ENCODE measurements at places on chromosomes 11 and 22.

DNA sequence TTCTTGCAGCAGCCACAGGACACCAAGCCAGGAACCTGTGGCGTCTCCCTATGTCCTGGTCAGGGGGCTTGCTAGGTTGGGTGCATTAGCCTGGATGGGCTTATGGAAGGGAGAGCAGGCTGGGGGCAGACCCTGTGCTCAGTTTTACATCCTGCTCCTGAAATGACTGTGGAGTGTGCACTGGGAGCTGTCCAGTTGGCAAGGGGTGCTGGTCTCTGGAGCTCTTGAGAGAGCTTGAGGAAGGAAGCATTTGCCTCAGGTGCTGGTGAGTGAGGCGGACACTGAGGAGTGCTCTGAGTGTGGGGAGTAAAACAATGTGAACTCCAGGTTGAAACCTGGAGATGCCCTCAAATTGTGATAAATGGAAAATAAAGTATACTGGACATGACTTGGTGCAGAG lies 3.4 kb downstream of the SCGB1D4 start:
- H3K27me3 ChIP-seq: no peaks in the 10 kb centered on the region
- H3K4me3 ChIP-seq: no peak overlapping the region
- DNase-seq: no peak
- no peak overlapping the region for H3K27ac ChIP-seq

- H3K27me3 ChIP-seq: no peaks in the 10 kb centered on the region
- H3K4me1 ChIP-seq: 0 out of 2 replicates have a peak, but pooled peaks cover 2% of the 10 kb centered on the region
- no peak overlapping the region for H3K4me3 ChIP-seq
- DNase-seq: no peak
- no peaks in the 10 kb centered on the region for H3K36me3 ChIP-seq
- H3K27ac ChIP-seq: no peak overlapping the region
Measured at GRCh38 chr11:76307396-76307795, 73.5 kb downstream of the THAP12 start.

DNA sequence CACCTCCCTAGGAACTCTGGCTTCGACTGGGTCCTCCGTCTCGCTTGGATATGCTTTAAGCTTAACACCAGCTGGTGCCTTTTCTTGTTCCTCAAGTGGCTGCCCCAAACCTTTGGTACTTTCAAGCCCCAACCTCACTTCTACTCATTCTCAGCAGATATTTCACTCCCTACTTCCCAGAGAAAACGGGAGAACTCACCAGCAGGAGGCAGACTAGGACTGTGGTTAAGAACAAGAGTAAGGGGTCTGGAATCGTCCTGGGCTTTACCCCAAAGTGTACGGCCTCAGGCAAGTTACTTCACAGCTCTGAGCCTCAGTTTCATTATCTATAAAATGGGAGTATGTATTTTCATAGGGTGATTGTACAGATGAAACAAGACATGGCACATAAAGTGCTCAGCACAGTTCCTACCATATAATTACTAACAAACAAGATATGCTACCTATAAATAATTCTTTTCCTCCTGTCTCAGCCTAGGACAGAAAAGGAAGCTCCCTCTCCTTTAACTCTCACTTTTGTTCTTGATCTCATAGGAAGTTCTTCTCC lies 37.8 kb downstream of the PAMR1 start:
- DNase-seq: peak; percentile 61
- no peaks in the 10 kb centered on the region for H3K4me1 ChIP-seq
- H3K27me3 ChIP-seq: no peaks in the 10 kb centered on the region

- DNase-seq: no peak
- no peak overlapping the region for H3K4me3 ChIP-seq
- no peak overlapping the region for H3K27ac ChIP-seq
- no peaks in the 10 kb centered on the region for H3K27me3 ChIP-seq
- no peaks in the 10 kb centered on the region for H3K36me3 ChIP-seq
Measured at GRCh38 chr22:47634347-47634746, 871.9 kb downstream of the TBC1D22A start.

GRCh38 chr11:134950692-134951304 lies 538.8 kb upstream of the B3GAT1 start:
- no peak overlapping the region for H3K4me3 ChIP-seq
- H3K4me1 ChIP-seq: peaks cover 1% of the 10 kb centered on the region
- H3K36me3 ChIP-seq: no peaks in the 10 kb centered on the region
- H3K27me3 ChIP-seq: no peaks in the 10 kb centered on the region
- H3K27ac ChIP-seq: no peak overlapping the region

- H3K27me3 ChIP-seq: peaks cover 4% of the 10 kb centered on the region
- DNase-seq: no peak
- peak overlapping the region; percentile 92 for H3K4me3 ChIP-seq
- peaks cover 1% of the 10 kb centered on the region for H3K4me1 ChIP-seq
Measured at GRCh38 chr11:130070109-130070845, 583 bp downstream of the APLP2 start.

- H3K4me1 ChIP-seq: no peaks in the 10 kb centered on the region
- H3K36me3 ChIP-seq: no peaks in the 10 kb centered on the region
- H3K27me3 ChIP-seq: no peaks in the 10 kb centered on the region
- DNase-seq: peak; percentile 45
- no peak overlapping the region for H3K27ac ChIP-seq
- H3K4me3 ChIP-seq: no peak overlapping the region
Measured at GRCh38 chr11:30917859-30918478, 331.8 kb upstream of the MPPED2 start.

GRCh38 chr11:33709466-33709865 lies 8.8 kb upstream of the C11orf91 start:
- H3K27me3 ChIP-seq: no peaks in the 10 kb centered on the region
- no peak overlapping the region for H3K4me3 ChIP-seq
- H3K36me3 ChIP-seq: no peaks in the 10 kb centered on the region
- no peaks in the 10 kb centered on the region for H3K4me1 ChIP-seq

- peaks cover 52% of the 10 kb centered on the region for H3K27me3 ChIP-seq
- H3K36me3 ChIP-seq: no peaks in the 10 kb centered on the region
- H3K27ac ChIP-seq: no peak overlapping the region
- peak overlapping the region; percentile 19 for H3K4me3 ChIP-seq
Measured at GRCh38 chr11:69817265-69818230, 1.7 kb downstream of the FGF3 start.

DNA sequence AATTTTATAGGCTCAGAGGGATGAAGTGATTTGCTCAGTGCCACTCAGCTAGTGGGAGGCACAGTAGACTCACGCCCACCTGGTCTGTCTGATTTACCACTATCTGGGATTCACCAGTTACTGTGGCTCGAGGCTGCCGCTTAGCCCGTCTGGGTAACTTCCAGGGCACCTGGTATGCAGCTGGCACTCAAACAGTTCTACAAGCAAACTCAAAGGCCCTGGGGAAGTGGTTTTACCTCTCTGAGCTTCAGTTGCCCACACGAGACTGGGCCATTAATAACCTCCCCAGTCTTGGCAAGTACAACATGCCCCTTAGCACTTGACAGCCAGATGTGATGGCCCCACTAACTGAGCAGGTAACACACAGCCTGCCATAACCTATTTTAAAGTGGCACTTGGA lies 2.6 kb downstream of the GDPD5 start:
- H3K4me3 ChIP-seq: no peak overlapping the region
- H3K27me3 ChIP-seq: peaks cover 13% of the 10 kb centered on the region
- no peak for DNase-seq
- H3K27ac ChIP-seq: no peak overlapping the region
- no peaks in the 10 kb centered on the region for H3K4me1 ChIP-seq

- H3K27me3 ChIP-seq: no peaks in the 10 kb centered on the region
- H3K4me3 ChIP-seq: no peak overlapping the region
- DNase-seq: no peak
Measured at GRCh38 chr11:119438599-119438998, 15.6 kb upstream of the THY1 start.

DNA sequence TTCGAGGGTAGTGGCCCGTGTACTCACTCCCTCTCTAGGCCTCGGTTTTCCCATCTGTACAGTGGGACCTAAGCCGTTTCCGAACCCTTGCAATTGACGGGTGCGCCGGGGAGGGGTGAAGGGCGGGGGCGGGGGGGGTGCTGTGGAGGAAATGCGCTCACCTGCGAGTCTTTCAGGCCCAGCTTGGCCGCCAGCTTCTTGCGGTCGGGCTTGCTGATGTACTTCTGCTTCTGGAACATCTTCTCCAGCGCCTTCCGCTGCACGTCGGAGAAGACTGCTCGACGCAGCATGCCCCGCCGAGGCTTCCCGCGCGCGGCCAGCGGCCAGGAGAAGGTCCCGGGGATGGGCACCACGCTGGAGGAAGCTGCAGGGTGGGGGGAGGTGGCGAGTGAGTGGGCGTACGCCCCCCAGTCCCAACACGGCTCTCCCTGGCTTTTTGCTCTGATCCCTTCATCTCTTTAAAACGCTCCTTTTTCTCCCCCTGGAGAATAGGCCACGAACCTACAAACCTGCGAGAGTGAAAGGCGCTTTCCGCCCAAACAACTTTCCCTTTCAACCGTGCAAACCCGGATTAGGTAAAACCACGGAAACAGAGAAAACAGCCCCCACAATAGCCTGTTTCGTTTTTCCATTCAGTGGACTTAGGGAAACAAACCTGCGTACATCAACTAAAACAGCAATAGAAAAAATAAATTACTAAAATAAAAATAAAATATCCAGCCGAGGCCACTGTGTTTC lies 3.2 kb downstream of the DBX1 start:
- no peak overlapping the region for H3K27ac ChIP-seq
- no peaks in the 10 kb centered on the region for H3K36me3 ChIP-seq
- no peak for DNase-seq
- H3K4me3 ChIP-seq: peak overlapping the region; percentile 35
- H3K4me1 ChIP-seq: peaks cover 8% of the 10 kb centered on the region
- peaks cover 62% of the 10 kb centered on the region for H3K27me3 ChIP-seq

DNA sequence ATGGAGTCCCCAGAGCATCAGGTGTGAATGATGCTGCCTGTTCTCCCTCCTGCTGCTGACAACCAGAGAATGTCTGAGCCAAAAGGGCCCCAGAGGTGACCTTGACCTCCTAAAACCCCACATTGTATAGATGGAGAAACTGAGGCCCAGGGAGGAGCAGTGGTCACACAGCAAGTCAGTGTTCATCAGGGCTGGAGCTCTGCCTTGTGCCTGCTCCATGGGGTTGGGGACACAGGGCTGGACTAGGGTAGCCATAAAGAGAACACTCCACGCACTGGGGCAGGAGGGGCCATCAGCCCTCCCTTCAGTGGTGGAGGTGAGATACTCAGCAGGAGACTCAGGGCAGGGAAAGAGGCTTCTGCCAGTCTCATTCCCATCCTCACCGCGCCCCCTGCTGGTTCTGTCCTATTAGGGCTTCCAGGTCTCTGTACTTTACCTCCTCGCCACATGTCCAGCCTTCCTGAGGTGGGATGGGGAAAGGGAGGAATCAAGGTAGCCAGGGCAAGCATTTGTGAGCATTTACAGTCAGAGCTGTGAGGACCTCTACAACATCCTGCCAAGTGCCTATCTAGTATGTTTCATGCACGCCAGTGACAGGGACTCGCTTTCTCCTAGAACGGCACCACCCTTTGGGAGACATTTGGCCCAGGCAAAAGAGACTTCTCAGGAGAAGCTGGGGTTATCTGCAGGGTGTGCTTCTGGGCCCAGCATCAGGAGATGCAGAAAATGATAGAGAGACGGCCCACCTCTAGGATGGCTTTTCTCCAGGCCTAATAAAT lies 43.2 kb downstream of the NEU3 start:
- no peaks in the 10 kb centered on the region for H3K27me3 ChIP-seq
- peak; percentile 47 for DNase-seq
- H3K4me1 ChIP-seq: no peaks in the 10 kb centered on the region
- H3K27ac ChIP-seq: no peak overlapping the region
- H3K36me3 ChIP-seq: no peaks in the 10 kb centered on the region

- no peak overlapping the region for H3K27ac ChIP-seq
- H3K4me3 ChIP-seq: no peak overlapping the region
- no peaks in the 10 kb centered on the region for H3K27me3 ChIP-seq
Measured at GRCh38 chr11:72753341-72754148, 1.3 kb upstream of the ARAP1 start.

DNA sequence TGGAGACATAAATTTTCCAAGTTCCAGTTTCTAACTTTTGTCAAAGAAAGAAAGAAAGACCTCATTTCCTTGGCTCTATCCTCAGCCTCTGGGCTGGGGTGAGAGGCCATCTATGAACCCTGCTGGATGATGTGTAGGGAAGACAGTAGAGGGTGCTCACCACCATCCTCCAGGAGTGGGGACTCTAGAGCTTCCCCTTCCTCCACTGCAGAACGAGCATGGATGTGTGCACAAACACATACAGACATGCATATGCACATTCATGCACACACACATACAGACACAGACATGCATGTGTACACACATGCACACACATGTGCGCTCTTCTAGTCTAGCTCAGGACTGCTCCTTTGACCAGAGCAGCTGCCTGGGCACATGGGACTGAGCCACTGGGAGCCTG lies 565.8 kb downstream of the BUD13 start:
- H3K36me3 ChIP-seq: no peaks in the 10 kb centered on the region
- H3K4me3 ChIP-seq: no peak overlapping the region
- H3K27me3 ChIP-seq: no peaks in the 10 kb centered on the region
- no peak for DNase-seq
- no peaks in the 10 kb centered on the region for H3K4me1 ChIP-seq
- H3K27ac ChIP-seq: no peak overlapping the region
